Osteoblast (primary cell): ENCODE measurements at places on chromosomes 4 and X. TPM values are rescaled to one million over a fixed set of nuclear protein-coding genes. Genes with fewer than 3 reads are reported as not detected.

The HEPH gene
- 63.0 and 64.5 TPM in 2 replicates for total RNA-seq

The TMEM164 gene
- 7.6 and 21.5 TPM in 2 replicates for total RNA-seq

The RTL9 gene
- 0.59 and 0.72 TPM in 2 replicates for total RNA-seq

The ASMT gene
- 0.36 TPM in 1 of 2 replicates, not detected in the other for total RNA-seq

The TRIM61 gene
- total RNA-seq: 3.8 and 4.7 TPM in 2 replicates

The TBC1D8B gene
- 12.3 and 14.7 TPM in 2 replicates for total RNA-seq

The FAM47A gene
- total RNA-seq: not detected in 2 replicates

- H3K36me3 ChIP-seq: no peaks in the 10 kb centered on the region
- no peak overlapping the region for H3K4me3 ChIP-seq
- H3K27me3 ChIP-seq: no peaks in the 10 kb centered on the region
- H3K4me1 ChIP-seq: peaks cover 3% of the 10 kb centered on the region
Observed at GRCh38 chr4:139884438-139884837, 218.8 kb downstream of the MGST2 start.

- no peak overlapping the region for H3K4me3 ChIP-seq
- DNase-seq: no peak
- H3K27ac ChIP-seq: no peak overlapping the region
- H3K36me3 ChIP-seq: no peaks in the 10 kb centered on the region
- no peaks in the 10 kb centered on the region for H3K27me3 ChIP-seq
- peaks cover 6% of the 10 kb centered on the region for H3K4me1 ChIP-seq
Observed at GRCh38 chr4:182339221-182339641, 96.0 kb downstream of the TENM3 start.

DNA sequence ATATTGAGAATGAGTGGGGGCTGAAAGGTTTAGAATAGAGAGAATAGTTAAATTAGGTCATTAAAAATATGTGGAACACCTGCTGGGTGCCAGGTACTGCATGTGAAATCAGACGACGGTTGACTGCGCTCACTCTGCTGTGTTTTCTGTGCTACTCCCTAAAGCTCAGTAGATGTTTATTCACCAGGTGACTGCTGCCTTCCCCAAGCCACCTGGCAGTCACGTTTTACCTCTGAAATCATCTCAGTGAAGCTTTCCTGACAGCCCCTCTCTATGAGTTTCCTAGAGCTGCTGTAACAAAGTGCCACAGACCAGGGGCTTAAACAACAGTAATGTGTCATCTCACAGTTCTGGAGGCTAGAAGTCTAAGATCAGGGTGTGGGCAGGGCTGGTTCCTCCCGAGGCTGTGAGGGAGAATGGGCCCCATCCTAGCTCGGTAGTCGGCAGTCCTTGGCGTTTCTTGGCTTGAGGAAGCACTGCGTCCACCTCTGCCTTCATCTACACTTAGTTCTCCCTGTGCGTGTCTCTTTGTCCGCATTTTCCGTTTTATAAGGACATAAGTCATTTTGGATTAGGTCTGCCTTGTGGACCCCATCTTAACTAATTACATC is 25.3 kb downstream of the ADD1 start:
- no peaks in the 10 kb centered on the region for H3K36me3 ChIP-seq
- no peaks in the 10 kb centered on the region for H3K27me3 ChIP-seq
- H3K27ac ChIP-seq: peak overlapping the region; percentile 47
- peaks cover 28% of the 10 kb centered on the region for H3K4me1 ChIP-seq
- peak overlapping the region; percentile 55 for H3K4me3 ChIP-seq

DNA sequence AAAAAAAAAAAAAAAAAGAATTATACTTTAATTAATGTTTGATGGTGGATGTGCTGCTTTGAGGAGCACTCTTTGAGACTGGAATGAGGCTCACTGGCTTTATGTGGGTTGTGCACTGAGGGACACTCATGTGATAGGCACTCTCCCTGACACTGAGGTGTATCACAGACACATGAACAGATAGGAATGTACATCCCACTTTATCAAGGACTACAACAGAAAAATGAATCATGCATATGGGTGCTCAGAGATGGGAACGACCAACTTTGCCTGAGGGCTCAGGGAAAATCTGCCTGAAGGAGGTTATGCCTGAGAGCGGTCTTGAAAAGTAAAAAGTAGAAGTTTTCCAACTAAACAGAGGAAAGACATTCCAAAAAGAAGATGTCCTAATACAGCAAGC is 97.7 kb upstream of the RBPJ start:
- peaks cover 18% of the 10 kb centered on the region for H3K4me1 ChIP-seq
- DNase-seq: peak; percentile 74
- no peaks in the 10 kb centered on the region for H3K36me3 ChIP-seq
- no peaks in the 10 kb centered on the region for H3K27me3 ChIP-seq
- H3K4me3 ChIP-seq: no peak overlapping the region
- H3K27ac ChIP-seq: no peak overlapping the region

GRCh38 chr4:184811526-184812198 is 14.1 kb downstream of the ACSL1 start:
- H3K4me3 ChIP-seq: no peak overlapping the region
- peaks cover 44% of the 10 kb centered on the region for H3K4me1 ChIP-seq
- H3K27me3 ChIP-seq: no peaks in the 10 kb centered on the region

GRCh38 chr4:1644891-1645657 is 39.0 kb downstream of the FAM53A start:
- no peaks in the 10 kb centered on the region for H3K27me3 ChIP-seq
- peak overlapping the region; percentile 61 for H3K4me3 ChIP-seq
- DNase-seq: peak; percentile 97
- no peaks in the 10 kb centered on the region for H3K36me3 ChIP-seq

DNA sequence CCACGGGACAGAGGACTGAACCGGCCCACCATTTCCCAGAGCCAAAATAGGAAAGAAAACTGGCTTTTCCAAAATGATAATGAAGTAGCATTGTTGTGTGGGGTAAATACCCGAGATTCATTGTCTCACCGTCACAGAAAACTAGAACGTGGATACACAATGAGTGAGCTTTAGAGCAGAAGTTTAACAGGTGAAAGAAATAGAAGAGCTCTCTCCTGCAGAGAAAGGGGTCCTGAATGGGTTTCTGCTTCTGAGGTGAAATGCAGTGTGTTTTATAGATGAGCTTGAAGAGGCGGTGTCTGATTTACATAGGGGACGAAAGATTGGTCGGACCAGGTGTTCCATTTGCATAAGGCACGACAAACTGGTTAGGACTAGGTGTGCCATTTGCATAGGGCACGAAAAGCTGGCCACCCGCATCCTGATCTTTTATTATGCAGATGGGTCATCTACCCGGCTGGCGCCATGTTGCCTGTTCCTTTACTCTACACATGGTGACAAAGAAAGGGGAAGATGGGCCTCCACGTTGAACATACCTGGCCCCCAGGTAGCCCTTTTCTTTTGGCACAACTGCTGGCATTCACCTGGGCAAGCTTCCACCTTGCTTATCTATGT is 118.1 kb downstream of the ATXN3L start:
- no peaks in the 10 kb centered on the region for H3K4me1 ChIP-seq
- H3K27ac ChIP-seq: no peak overlapping the region
- H3K27me3 ChIP-seq: no peaks in the 10 kb centered on the region
- H3K36me3 ChIP-seq: no peaks in the 10 kb centered on the region

GRCh38 chr4:186029571-186030398 is 39.2 kb upstream of the TLR3 start:
- H3K27me3 ChIP-seq: no peaks in the 10 kb centered on the region
- H3K27ac ChIP-seq: peak overlapping the region; percentile 63
- H3K4me3 ChIP-seq: peak overlapping the region; percentile 46
- H3K36me3 ChIP-seq: no peaks in the 10 kb centered on the region
- H3K4me1 ChIP-seq: peaks cover 21% of the 10 kb centered on the region

GRCh38 chr4:138311771-138312535 is 69.8 kb upstream of the SLC7A11 start:
- H3K27me3 ChIP-seq: no peaks in the 10 kb centered on the region
- H3K27ac ChIP-seq: peak overlapping the region; percentile 63
- peaks cover 25% of the 10 kb centered on the region for H3K4me1 ChIP-seq
- H3K4me3 ChIP-seq: no peak overlapping the region
- no peaks in the 10 kb centered on the region for H3K36me3 ChIP-seq

DNA sequence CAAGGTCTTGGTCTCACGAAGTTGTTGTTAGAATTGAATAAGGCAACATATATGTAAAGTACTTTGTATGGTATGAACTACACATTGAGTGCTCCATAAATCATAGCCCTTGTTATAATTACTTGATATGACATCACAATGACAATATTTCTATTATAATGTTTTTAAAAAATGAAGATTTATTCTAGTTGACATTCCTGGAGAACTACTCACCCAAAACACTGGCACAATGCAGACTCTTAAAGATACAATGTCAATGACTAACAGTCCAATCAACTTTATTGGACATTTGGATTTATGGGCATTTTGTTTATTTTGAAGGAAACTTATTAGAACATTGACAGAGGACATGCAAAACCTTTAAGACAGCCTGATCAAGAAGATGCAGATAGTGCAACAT is 55.3 kb downstream of the ASB9 start:
- DNase-seq: peak; percentile 76
- no peaks in the 10 kb centered on the region for H3K4me1 ChIP-seq
- no peaks in the 10 kb centered on the region for H3K36me3 ChIP-seq

DNA sequence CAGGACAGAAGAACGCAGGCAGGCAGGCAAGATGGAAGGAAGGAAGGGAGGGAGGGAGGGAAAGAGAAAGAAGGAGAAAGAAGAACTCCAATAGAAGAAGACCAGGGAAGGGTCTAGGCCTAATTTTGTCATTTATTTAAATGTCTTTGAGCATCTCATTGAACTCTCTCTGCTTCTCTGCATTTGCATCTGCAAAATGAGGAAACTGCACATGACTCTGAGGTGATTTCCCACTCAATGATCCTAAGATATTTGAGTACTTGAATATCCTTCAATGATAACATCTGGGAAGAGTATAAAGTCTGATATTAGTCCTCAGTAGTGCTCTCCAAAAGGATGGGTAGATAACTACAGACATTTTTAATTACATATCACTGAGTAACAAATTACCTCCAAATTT is 33.1 kb upstream of the RBPJ start:
- no peak overlapping the region for H3K27ac ChIP-seq
- H3K27me3 ChIP-seq: no peaks in the 10 kb centered on the region
- no peaks in the 10 kb centered on the region for H3K36me3 ChIP-seq
- no peak overlapping the region for H3K4me3 ChIP-seq
- no peak for DNase-seq
- H3K4me1 ChIP-seq: peaks cover 10% of the 10 kb centered on the region

GRCh38 chrX:129716507-129716906 is 22.3 kb upstream of the XPNPEP2 start:
- H3K4me3 ChIP-seq: no peak overlapping the region
- peaks cover 8% of the 10 kb centered on the region for H3K27me3 ChIP-seq
- H3K36me3 ChIP-seq: no peaks in the 10 kb centered on the region
- DNase-seq: no peak
- no peak overlapping the region for H3K27ac ChIP-seq

DNA sequence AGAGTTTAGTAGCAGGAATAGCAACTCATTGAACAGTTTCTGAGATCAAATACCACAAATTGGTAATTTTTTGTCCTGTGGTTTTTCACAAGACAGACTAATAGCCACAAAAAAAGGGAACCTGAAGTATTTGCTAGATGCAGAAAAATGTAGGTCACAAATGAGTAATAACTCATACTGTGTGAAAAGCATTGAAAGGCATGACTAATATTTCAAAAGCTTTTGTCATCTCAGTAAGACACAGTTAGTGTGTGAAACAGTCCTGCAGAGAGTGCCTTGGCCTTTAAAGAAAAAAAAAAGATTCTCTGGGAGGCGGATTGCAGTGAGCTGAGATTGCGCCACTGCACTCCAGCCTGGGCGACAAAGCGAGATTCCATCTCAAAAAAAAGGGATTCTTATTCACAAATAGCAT is 31.4 kb upstream of the SLC25A31 start:
- DNase-seq: peak; percentile 82
- peaks cover 4% of the 10 kb centered on the region for H3K4me1 ChIP-seq

DNA sequence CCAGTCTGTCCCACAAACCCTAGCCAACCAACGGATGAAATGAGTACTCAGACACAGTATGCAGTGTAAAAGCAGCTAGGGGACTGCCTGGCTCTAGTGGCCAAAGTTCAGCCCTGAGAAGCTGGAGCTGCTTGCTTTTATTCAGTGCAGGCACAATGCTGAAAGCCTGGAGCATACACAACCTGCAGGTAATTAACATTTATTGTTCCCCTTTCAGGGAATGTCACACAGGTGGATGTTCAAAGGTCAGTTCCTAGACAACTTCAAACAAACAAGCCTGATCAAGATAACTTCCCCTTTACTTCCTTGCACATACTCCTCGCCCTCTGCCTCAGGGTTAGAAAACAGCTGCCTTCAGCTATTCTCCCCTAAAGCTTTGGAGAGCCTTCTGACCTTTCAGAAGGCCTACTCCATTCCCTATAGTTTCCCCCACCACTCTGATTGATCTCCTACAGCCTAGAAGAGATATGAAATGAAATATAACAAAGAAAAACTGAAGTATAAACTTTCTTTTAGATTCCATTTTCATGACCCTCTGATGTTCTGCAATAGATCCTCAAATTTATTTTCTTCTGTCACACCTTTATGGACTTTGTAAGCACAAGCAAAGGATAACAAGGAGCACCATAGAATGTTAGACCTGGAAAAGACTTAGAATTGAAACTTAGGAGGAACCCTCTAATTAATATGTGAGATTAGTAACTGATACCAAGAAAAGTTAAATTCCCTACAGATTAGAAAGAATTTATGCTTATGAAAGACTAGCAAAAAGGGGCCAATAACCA is 6.8 kb upstream of the DCAF8L1 start:
- no peak overlapping the region for H3K4me3 ChIP-seq
- no peaks in the 10 kb centered on the region for H3K36me3 ChIP-seq
- no peaks in the 10 kb centered on the region for H3K27me3 ChIP-seq
- no peak overlapping the region for H3K27ac ChIP-seq
- no peaks in the 10 kb centered on the region for H3K4me1 ChIP-seq
- no peak for DNase-seq
